ENCODE measurements at places on chromosomes 3 and 15.

DNA sequence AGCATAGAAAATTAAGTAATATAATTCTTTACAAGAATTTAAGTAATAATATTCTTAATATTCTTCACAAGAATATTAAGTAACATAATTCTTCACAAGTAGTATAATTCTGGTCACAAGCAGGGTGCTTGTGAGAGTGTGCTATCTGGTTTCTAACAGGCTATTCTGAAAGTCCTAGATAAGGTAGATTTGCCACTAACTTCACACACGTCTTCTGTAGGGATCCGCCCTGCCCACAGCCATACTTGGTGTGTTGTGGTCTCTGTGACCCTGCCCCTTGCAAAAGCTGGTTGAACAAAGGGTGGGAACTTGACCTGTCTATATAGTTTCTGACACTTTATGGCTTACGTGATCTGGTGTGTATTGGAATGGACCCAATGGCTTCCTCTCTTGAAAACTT is 253.4 kb upstream of the MDFIC2 start:
- DNase-seq, result no peak

- no peak for DNase-seq
Measured at GRCh38 chr15:80491163-80491847, 87.1 kb downstream of the ARNT2 start.

DNA sequence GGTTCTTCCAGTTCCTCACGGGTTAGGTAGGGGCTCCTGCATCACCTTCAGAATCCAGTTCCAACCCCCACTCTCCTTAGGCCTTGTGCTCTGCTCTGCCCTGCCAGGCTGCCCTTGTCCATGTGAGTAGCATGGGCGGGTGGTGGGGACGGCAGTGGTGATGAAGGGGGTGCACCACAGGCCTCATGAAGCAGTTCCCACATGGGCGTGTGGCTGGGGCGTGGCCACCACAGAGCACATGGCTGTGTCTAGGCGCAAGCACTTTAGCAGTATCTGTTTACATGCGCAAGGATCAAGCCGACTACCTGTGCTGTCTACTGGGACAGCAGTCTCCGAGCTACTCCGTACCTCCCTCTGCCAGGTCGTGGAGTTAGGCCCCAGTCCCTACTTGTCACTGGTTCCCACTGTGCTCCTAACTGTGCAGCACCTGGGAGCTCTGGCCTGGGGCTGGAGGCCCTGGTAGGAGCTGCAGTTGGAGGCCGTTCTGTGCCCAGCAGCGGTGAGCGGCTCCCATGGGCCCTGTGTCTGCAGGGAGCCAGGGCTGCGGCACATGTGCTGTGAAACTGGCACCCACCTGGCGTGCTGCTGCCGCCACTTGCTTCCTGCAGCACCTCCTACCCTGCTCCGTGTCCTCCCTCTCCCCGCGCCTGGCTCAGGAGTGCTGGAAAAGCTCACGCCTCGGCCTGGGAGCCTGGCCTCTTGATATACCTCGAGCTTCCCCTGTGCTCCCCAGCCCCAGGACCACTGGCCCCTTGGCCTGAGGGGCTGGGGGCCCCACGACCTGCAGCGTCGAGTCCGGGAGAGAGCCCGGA is 53.5 kb downstream of the PLXNA1 start:
- no peak for DNase-seq

DNA sequence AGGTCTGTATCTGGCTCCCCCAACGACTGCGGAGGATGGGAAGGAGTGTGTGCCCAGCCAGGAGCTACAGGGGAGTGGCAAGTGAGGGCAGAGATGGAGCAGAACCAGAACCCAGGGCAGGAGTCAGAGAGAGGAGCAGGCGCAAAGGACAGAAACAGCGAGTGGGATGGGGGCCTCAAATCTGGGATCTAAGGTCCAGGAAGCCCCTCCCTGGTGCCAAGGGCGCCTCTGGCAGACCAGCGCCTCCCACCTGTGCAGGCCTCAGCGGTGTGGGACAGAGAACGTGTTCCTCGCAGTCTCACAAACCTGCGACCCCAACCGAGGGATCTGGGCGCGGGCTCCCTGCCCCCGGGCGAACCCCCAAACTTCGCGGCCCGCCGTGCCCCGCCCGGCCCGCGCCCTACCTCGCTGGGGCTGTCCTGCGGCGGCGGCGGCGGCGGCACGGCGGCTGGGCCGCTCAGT is 301 bp downstream of the PCBP4 start:
- no peak for DNase-seq

DNA sequence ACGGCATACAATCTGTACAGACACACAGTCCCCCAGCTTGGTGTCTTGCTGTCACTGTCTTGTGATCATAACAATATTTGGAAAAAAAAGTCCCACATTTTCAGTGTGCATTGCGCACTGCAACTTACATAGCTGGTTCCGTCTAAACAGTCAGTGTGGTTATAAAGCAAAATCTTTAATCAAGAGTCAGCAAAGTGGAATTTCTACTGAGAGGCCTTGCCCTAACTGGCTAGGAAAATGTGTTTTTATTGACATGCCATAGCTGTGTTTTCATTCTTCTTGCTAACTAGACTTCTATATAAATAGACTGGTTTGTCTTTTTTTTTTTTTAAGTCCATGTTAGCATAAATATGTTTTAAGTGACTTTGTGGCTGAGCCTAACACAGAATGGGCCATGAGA is 174.8 kb downstream of the POLR2M start:
- DNase-seq, result peak; percentile 6

DNA sequence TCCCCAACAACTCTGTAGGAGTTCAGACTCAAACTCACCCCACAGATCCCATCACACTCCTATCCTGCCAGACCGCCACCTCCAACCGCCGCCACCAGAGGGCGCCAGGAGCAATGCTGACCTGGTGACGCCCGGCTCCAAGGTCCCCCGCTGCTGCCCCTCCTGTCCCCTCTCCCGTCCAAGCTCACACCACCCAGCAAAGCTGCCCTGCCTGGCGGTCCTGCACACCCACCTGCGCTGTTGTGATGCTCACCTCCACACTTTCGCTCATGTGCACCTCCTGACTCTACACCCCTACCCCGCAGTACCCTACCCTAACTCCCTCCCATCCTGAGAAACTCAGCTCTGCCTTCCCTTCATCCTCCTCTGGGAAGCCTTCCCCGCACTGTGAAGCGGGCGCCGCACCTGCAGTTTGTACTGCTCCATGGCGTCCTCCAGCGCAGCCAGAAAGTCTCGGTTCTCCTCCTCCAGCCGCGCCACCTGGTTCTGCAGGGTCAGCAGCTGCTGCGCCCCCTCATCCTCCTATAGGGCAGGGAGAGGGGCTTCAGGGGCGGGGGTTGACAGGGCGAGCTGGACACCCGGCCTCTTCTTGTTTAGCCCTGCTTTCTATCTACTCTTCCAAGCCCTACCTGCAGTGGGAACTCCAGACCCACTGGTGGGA is 7.9 kb downstream of the KIF7 start:
- DNase-seq, result no peak

DNA sequence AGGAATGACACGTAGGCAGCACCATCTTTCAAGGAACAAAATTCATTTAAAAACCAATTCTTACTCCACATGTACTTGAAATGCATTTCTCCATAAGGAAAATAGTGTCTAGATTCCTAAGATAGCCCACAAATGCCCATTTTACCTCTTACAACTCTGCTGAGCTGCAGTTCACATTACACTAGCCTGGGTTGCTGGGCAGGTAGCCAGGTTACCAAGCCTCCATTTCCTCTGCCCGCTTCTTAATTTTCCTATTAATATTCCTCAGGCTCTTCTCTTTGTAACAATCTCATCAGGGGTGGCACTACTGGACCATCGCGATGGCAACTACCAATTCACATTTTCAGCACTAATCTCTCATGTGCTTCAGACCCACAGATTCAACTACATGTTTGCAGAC is 10.8 kb downstream of the ATP13A3 start:
- no peak for DNase-seq

- no peak for DNase-seq
Measured at GRCh38 chr3:178393824-178394223, 142.4 kb upstream of the KCNMB2 start.

DNA sequence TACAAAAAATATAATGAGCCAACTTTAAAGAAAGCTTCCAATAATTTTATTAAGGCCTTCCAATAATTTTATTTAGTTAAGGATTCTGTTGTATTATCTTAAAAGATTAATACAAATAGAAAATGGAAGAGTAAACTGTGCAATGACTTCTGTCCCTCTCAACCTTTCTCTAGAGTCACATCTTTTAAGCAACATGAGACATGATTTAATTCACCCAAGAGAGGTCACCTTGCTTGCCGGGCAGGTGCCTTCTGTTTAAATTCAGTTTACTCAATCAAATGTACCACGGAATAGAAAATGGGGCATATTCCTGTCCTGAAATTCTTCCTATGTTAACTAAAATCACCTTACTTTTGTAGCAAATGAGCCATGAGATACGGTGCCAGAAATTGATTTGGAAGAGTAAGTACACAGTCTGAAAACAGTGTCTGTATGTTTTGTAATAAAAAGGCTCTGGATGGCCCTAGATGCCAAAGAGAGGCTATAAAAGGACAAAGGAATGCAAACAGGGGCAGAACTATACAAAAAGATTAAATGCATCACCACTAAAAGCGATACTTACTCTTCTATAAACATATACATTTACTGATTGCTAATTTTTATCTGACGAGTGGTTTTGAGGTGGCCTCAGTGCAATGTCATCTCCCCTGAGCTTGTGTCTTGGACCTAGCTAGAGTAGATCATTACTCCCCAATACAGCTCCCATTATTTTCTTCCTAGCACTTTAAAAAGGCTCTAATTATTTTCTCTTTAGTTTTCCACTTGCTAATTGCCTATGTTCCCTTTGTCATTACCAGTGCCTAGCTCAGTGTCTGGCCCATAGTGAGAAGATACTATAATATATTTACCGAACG is 134.0 kb downstream of the FHIT start:
- DNase-seq, result no peak

GRCh38 chr15:33298631-33299030 is 12.1 kb upstream of the RYR3 start:
- DNase-seq, result no peak
